CD4-positive, alpha-beta T cell treated with Interleukin-1 beta for 1 hour (primary cell): ENCODE measurements at places on chromosomes 11 and 22.

DNA sequence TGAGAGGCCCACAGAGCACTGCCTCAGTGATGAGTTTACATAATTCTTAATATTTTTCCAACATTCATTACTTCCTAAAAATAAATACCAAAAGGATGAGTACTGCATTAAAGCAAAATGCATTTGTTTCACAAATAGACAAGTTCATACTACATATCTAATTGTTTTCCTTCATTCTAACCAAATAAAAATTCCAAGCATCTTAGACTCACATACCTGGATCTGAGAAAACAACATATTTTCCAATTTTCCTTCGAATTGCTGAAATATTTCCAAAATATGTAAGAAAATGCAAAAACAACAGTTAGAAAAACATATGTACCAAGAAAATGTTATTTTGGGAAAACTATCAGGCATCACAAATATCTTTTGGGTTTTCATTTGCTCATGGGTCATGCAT, 127.9 kb upstream of the CEP126 start:
- DNase-seq: no peak

GRCh38 chr11:47641600-47642098, 710 bp downstream of the MTCH2 start:
- no peak for DNase-seq

DNA sequence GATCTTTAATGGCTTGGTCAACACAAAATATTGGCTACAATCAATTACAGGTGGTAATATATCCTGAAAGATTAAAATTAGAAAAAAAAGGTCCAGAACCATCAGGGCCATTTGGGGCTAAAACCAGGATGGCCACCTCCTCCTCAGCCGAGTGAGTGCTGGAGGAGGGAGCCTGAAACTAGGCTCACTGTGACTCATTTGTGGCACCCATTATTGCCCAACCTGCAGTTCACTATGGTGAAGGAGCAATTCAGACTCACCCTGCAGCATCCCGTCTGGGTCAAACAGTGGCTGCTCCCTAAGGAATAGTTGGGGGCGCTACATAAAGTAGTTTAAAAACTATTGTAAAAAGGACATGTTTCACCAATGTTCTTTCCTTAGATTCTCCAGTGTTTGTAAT, 60.7 kb downstream of the GLYATL1 start:
- DNase-seq: peak; percentile 17

- DNase-seq: no peak
Measured at GRCh38 chr11:1232021-1232882, 9.4 kb downstream of the MUC5B start.

DNA sequence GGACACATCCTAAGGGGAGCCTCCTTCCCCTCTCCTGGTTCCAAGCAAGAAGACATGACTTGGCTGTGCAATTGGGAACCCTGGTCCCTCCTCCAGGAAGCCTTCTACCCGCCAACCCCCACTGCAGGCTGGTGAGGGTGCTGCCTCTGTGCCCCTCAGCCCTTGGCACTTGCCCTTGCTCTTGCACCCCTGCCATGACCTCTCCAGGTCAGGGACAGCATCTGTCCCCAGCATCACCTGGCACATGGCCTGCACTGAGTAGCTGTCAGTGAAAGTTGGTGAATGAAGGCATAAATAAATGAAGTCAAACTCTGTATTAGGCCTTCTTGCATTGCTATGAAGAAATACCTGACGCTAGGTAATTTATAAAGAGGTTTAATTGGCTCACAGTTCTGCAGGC, 1.9 kb upstream of the GTSE1 start:
- DNase-seq: no peak

- no peak for DNase-seq
Measured at GRCh38 chr11:23509023-23509422, 648.7 kb upstream of the CCDC179 start.

DNA sequence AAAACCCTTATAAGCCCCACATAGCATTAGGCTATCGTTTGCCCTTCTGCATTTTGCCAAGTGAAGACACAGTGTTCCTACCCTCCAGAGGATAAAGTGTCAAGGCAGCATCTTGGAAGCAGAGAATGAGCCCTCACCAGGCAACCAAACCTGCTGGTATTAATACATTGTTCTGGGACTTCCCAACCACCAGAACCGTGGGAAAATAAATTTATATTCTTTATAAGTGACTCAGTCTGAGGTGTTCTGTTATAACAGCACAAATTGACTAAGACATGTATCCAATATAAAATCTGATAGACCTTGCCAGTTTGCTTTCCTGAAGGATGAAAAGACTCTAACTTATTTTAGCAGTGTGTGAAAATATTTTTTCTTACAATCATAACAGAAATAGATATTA, 792.5 kb upstream of the LRRC4C start:
- DNase-seq: no peak

DNA sequence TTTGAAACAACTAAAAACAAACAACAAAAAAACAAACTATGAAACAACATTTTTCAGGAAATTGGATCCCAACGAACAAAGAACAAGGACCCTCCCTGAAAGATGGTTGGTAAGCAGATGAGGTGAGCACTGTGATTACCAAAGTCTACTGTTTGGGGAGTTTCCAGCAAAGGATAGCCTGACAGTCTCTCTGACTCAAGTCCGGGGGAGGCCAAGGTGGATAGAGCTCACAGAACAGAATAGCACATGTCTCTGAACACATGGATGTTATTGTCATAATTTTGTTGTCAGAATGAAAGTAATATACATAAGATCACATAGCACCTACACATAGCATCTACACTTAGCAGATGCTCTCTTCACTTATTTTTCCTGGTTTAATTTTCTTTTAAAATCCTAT, 501.3 kb upstream of the TENM4 start:
- no peak for DNase-seq

DNA sequence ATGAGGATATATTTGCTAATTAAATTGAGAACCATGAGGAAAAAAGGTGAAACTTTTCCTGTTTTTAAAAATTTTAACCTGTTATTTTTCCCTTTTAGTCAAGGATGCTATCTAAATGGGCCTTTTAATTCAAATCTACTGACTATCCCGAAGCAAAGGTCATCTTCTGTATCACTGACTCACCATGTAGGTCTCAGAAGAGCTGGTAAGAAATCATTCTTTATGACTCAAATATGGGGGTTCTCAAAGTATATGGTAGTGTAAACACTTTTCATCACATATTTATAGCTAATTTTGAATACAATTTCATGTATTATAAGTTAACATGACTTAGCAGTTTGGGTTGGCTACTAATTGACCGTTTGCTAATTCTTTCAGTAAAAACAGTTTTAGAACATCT, 88.2 kb downstream of the CYP2R1 start:
- DNase-seq: no peak

DNA sequence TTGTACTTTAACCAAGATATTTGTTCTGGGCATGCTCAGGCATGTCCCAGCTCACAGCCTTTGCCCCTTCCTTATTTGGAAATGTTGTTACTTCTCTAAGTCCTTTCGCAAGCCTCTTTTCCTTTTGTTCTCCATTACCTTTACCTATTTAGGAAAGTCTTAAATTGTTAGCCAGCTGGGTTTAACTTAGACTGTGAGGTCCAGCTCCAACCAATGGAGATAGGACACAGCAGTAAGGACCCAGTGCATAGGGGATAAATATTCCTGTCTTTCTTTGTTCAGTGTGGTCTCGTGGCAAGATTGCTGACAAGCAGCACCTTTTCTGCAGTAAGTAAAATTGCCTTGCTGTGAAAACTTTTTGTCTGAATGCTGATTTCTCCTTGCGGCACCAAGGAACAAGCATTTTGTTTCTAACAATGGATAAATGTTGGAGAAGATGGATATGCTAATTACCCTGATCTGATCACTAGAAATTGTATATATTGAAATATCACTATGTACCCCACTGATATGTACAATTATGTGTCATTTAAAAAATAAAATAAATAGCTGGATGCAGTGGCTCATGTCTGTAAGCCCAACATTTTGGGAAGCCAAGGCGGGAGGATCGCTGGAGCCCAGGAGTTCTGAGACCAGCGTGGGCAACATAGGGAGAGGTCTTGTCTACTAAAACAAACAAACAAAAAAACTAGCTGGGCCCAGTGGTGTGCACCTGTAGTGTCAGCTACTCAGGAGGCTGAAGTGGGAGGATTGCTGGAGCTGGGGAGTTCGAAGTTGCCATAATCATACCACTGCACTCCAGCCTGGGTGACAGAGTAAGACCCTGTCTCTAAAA, 31.9 kb upstream of the FTH1 start:
- no peak for DNase-seq

DNA sequence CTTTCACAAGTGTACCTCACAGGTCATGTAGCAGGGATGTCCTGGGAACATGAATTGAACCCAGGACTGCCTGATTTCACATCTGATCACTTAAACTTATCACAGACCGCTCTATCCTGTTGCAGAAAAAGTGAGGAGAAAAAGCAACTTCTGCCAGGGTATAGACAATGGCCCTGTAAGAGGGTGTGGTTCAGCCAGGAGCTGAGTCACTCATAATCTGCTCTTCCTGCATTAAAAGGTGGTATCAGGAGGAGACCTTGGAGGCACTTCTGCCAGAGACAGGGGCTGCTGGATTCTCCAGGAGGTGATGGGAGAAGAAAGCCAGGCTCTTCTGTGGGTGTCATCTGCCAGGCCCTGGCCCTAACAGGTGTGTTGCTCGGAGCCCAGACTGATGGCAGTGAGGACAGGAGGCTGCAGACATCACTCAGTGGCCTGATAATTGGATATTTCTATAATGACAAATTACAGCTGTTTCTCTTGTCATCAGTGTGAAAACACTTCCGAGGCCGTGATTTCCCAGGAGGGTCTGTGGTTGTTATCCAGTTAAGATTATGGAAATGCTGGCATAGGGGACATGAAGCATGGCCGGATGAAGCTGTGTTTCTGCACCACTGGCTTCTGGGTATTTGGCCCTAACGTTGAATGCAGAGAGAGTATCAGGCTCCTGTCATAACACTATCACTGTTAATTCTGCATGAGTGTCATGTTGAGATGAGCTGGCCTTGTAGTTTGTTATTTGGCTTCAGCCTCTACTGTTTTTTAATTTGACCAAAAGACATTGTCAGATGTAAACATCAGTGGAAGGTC, 125.1 kb upstream of the ZBED5 start:
- no peak for DNase-seq
